ENCODE measurements at places on chromosomes 2 and 18.

- no peak for DNase-seq
Observed at GRCh38 chr2:110744429-110744828, 12.1 kb downstream of the ACOXL start.

DNA sequence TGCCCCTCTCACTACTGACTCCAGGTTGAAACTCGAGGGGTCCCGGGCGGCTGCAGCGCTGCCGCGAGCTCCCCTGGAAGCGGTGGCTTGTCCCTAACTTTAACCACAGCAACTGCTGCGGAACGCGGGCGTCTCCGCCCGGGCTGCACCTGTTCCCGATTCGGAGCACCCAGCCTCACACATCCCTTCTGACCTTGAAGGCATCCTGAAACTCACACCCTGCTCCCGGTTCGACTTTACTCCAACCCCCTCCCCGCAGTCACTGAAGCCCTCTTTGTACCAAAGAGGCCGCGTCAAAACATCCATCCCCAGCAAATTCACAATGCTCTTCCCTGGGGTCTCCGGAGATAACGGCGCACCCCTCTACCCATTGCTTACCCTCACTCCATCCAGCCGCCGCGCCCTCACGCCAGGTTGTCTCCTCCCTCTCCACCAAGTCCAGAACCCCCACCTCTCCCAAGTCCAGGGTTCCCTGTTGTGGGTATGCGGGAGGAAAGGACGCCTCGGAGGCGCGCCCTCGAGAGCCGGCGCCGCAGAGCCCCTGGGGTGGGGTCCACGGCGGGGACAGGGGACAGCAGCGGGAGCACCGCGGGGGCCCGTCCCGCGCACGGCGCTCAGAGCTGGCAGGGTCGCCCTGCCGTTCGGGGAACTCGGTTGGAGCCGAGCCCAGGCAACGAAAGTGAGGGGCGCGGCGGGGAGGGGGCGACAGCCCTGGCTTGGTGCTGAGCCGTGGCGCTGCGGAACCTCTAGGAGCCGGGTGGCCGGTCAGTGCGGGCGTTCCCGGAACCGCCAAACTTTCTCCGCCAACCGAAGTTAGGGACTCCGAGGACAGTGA is 934 bp downstream of the MYO5B start:
- DNase-seq: peak; percentile 32

- peak; percentile 29 for DNase-seq
Observed at GRCh38 chr2:218230882-218231281, 13.9 kb downstream of the ARPC2 start.

- DNase-seq: no peak
Observed at GRCh38 chr2:24971286-24971535, 544 bp downstream of the DNAJC27 start.

DNA sequence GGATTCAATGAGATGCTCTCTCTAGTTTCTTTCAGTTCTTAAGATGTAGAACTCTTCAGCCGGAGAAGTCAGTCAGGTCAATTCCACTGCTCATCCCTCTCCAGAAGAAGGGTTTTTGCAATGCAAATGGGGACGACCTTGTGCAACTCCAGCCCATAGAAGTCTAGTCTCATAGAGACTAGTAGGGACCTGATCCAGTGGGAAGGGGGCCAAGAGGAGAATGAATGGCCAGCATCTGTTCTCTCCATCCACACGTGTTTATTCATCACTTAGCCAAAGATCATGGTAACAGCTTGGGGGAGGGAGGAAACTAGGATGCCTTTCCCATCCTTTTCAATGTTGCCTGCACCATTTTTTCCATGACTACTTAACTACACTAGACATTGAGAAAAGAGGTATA is 120.2 kb downstream of the LAMA3 start:
- no peak for DNase-seq

GRCh38 chr2:5700551-5700950 is 8.4 kb downstream of the SOX11 start:
- no peak for DNase-seq

DNA sequence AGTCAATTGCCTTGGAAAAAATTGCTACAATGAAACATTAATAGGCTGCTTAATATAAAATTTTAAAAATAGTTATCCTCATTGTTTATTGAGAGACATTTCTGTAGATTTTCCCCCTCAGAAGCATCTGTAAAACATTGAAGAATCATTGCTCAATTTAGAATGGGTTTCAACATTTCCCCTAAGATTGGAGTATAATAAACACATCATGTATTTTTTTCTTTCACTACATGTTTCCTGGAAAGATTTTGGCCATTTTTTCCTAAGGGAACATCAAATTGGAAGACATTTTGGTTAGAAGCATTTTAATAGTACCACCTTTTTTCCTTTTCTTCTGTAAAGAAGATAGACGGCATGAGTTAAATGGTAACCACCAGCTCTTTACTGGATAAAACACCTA is 443.2 kb upstream of the SPHKAP start:
- DNase-seq: no peak

- DNase-seq: no peak
Observed at GRCh38 chr2:237894986-237895543, 35.6 kb downstream of the RAMP1 start.

DNA sequence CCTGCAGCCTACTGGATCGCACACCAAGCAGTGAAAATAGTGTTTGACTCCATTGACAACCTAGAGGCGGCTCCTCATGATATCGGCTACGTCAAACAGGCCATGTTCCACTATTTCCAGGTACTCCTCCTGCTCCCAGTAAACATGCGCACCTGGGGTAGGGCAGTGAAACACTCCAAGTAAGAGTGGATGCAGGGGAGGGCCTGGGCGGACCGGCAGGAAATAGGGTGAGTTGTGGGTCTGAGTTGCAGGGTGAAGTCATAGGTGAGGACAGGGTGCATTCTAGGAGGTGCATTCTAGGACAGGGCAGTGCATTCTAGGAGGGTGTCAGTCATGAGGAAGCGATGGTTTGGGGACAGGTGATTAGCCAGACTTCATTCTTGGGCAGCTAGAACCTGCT is 5.0 kb downstream of the NAGK start:
- no peak for DNase-seq
